Head of caudate nucleus (tissue), 42 donors: ENCODE measurements at places on chromosomes 12 and 14.

DNA sequence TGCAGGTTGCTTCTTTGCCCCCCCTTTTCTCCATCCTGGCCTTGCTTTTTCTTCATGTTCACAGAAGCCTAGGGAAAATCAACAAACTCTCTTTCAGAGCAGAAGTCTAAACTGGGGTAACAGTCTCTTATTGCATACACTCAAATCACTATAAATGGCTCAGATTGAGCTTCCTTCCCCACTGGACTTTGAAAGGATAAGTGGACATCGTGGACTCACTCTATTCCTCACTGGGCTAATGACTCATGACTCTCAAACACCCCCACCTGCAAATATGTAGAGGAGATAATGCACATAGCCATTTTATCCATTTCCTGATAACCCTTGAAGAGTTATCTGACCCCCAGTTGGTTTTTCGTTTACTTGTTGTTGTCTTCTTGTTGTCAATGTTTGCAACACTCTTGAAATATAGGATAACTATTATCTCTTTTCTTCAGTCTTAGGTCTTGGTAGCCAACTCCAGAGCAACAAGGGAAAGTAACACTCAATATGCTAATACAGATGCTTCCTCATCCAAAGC lies 221.3 kb downstream of the PIK3C2G start:
- no peak for DNase-seq

- no peak for DNase-seq
Measured at GRCh38 chr14:42185718-42186117, 579.0 kb downstream of the LRFN5 start.

DNA sequence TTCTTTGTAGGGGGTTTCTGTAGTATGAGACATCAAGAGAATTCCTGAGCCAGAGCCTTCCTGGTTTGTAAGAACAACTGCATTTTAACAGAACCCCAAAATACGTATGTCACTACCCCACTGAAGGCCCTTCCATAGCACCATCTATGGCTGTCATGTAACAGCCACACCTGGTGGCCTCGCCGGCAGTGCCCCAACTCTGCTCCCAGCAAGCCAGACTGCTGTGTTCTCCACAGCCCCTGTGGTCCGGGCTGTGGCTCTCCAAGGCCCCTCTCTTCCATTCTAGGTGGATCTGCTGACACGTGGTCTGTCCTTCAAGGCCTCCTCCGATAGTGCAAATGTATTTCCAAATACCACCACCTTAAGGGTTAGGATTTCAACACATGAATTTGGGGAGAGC lies 9.9 kb upstream of the PPP1R13B start:
- no peak for DNase-seq

DNA sequence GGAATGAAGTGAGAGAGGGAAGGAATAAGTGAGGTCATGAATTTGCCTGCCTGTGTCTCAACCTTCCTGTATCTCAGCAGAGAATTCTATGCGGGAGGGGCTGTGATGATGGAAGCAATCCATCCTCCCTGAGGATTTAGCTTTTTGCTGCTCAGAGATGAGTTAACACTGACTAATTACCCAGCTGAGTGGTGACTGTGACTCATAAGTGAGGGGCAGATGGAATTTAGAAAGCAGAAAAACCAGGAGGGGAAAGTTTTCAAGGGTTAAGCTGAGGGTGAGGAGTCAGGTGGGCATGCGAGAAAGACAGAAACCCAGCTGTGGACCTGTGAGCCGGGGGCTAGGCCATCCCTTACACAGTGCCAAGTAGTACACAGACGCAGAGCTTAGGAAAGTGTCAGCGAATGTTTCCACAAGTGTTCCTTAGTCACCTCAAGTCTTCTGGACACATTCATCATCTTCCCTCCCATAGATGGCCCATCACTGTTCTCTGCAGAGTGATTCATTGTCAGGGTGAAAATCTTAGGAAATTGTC lies 277.9 kb downstream of the IPO8 start:
- DNase-seq: peak; percentile 74

- no peak for DNase-seq
Measured at GRCh38 chr12:118307069-118307954, 65.4 kb downstream of the TAOK3 start.

GRCh38 chr12:124663771-124664366 lies 96.5 kb upstream of the NCOR2 start:
- DNase-seq: peak; percentile 91

DNA sequence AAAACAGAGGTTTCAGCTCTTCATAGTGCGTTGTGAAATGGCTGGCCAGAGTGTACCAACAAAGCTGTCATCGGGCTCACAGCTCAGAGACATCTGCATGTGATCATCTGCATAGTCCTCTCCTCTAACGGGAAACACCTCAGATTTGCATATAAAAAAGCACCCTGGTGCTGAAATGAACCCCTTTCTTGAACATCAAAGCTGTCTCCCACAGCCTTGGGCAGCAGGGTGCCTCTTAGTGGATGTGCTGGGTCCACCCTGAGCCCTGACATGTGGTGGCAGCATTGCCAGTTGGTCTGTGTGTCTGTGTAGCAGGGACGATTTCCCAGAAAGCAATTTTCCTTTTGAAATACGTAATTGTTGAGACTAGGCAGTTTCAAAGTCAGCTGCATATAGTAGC lies 14.3 kb upstream of the PAPLN start:
- no peak for DNase-seq
